NCI-H2107 (cell line): ENCODE measurements at places on chromosomes 4 and X.

DNA sequence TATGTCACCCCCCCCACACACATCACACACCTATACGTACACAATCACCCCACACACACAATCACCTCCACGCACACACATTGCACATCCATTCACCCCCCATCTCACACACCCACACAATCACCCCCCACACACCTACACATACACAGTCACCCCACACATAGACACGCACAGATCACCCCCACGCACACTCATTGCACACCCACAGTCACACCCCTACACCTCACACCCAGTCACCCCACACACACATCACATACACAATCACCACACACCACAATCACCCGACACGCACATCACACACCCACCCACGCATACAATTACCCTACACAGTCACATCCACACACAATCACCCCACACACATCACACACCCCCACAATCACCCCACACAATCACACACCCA lies 15.9 kb upstream of the TADA2B start:
- no peak for DNase-seq

GRCh38 chr4:78439328-78439727 lies 112.2 kb upstream of the ANXA3 start:
- DNase-seq: no peak

DNA sequence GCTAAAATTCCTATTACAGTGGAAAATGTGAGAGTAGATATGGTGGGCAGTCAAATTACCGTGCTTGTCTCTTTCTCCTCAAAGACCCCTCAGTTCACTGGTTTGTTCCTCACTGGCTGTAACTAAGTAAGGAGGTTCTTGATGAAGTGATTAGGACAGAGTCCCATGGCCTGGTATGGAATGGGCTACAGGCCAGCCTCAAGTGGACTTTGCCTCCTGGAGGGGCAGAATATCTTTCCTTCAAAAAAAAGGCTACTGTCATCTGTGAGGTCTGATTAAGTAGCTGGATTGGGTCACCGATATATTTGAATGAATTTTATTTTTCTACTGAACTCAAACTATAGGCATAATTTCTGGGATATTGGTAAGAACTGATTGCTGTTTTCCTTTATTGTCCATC lies 38.5 kb upstream of the TMEM164 start:
- DNase-seq: no peak

- DNase-seq: no peak
These were observed 75.5 kb downstream of the ANXA10 start for GRCh38 chr4:168167714-168168284.

DNA sequence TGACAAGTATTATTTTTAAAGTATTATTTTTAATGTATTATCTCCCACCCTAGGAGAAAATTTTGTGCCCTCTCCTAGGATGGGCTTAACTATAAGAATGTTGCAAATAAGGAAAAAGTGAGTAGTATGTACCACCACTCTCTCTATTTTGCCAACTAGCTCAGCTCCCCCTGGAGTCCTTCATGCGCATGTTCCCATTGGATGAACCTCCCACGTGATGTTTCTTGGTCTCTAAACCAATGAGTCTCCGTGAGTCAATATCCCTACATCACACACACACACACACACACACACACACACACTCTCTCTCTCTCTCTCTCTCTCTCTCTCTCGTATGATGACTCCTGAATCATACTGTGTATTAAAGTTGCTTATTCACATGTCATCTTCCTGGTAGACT lies 129.7 kb upstream of the ZFP42 start:
- no peak for DNase-seq

GRCh38 chrX:16141422-16142245 lies 18.3 kb downstream of the GRPR start:
- DNase-seq: no peak

DNA sequence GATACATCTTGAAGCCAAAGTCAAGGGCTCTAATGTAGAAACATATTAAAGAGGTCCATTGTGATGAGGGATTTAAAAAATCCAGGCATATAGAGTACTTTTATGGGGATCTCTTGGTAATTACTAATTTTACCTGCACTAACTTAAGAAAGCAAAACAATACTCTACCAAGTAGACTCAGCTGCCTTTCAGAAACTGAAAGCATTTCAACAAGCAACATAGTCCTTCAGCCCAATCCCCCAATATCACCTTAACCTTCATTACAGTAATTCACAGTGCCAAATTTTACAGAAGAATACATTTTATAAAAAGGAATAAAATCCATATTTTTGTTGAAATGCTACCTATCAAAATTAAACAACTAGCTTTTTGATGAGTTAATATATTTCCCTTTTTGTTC lies 422.9 kb downstream of the DTHD1 start:
- no peak for DNase-seq

GRCh38 chr4:183611210-183611830 lies 47.7 kb downstream of the RWDD4 start:
- DNase-seq: no peak

- DNase-seq: no peak
These were observed 8.2 kb downstream of the SLC10A7 start for GRCh38 chr4:146513548-146513947.
